ENCODE measurements at places on chromosomes 1 and 21. TPM values are rescaled to one million over a fixed set of nuclear protein-coding genes. Genes with fewer than 3 reads are reported as not detected.

GRCh38 chr1:9663257-9663656 lies 11.7 kb downstream of the PIK3CD start:
- no peak for DNase-seq

DNA sequence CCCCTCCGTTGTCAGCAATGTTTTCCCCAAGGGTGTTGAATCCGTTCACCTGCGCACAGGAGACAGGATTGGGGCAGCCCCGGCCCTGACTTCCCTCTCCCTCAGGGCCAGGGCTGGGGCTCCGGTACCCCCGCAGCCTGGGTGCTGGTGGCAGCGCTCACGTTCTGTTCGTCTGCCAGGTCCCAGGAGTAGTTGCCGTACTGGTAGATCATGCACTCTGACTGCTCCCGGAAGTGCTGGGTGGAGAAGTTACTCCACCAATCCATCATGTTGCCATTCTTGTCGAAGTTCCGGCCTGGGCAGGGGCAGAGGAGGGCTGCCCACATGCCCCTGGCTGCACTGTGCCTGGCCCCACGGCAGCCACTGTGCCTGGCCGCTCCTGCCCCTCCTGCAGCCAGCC lies 6.1 kb downstream of the PRXL2B start:
- no peak for DNase-seq

- peak; percentile 85 for DNase-seq
Observed at GRCh38 chr1:78833491-78833890, 173.0 kb downstream of the ADGRL4 start.

GRCh38 chr1:171852272-171852671 lies 11.0 kb downstream of the DNM3 start:
- DNase-seq, result peak; percentile 2

Gene ZFYVE9
- total RNA-seq, result 44.6 TPM

Gene SELL
- under 0.01 TPM for total RNA-seq

All from fibroblast of lung (primary cell).